ENCODE measurements at places on chromosomes 7 and 10. TPM values are rescaled to one million over a fixed set of nuclear protein-coding genes. Genes with fewer than 3 reads are reported as not detected.
A peak's percentile ranks its signal among the peaks of the same experiment; 100 is the strongest.

SORCS1 gene
- under 0.01 TPM for total RNA-seq

UPK3B gene
- total RNA-seq = under 0.01 TPM

VAX1 gene
- total RNA-seq = not detected

ITPRID1 gene
- total RNA-seq = not detected

MYL10 gene
- not detected for total RNA-seq

ZSCAN25 gene
- 10.2 TPM for total RNA-seq

DNA sequence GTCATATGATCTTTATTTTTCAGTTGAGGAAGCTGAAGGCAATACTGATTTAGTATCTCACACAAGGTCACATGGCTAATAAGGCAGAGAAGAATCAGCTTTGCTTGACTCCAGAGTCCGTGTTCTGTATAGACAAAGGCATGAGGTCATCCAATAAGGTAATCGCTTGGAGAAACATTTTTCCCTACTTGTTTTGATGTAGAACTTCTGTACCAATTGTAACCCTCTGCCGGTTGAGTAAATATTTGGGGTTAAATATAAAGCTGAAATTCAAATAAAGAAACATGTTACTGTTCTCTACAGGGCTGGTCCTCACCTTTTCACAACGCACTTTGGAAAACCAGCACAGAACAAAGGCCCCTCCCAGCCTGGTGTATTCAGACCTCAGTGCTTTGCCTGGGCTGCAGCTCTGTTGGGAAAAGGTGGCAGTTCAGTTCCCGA lies 83.0 kb upstream of the INSYN2A start:
- H3K36me3 ChIP-seq = no peaks in the 10 kb centered on the region
- no peaks in the 10 kb centered on the region for H3K4me1 ChIP-seq
- no peak overlapping the region for H3K4me3 ChIP-seq
- no peak for DNase-seq

DNA sequence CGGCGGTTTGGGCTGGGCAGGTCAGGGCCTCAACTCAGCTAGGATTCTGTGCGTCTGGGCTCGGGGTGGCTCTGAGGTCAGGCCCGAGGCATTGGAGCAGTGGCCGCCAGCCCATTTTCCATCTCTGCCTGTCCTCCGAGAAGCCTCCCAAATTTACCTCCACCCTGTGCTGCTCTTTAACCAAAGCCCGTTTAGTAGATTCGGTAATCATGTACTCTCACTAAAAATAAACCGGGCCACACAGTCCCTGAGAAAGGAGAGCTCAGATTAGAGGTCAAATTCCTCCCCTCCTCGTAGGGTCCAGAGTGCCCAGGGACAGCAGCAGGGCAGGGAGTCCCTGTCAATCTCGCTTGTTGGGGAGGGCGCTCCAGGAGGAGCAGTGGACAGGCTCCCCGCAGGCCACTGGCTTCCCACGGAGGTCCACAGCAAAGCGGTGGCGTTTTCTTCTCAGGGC lies 88.7 kb upstream of the CHST15 start:
- H3K4me1 ChIP-seq = no peaks in the 10 kb centered on the region
- no peak for DNase-seq
- no peaks in the 10 kb centered on the region for H3K27me3 ChIP-seq
- H3K4me3 ChIP-seq = no peak overlapping the region
- no peaks in the 10 kb centered on the region for H3K36me3 ChIP-seq

DNA sequence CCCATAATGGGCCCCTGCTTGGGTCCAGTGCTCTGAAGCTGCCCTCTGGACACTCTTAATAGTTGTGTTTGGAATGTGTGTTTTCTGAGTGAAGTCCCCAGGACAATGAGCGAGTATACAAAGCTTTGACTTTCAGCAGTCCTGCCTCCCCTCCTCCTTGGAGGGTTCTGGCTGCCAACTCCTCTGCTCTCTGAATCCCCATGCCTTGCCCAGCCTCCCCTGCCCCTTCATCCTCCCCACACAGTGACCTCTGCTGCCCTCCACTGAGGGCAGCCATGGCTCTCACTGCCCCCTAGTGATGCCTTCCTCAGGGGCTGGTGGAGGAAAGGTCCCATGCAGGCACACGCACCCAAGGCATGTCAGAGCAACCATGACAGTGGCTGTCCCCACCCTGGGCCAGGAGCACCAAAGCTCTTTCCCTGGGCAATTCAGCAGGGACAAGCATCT lies 40.9 kb downstream of the FRMPD2 start:
- H3K4me1 ChIP-seq = no peaks in the 10 kb centered on the region
- no peaks in the 10 kb centered on the region for H3K36me3 ChIP-seq

- DNase-seq = no peak
- H3K27me3 ChIP-seq = no peaks in the 10 kb centered on the region
These were observed 621 bp upstream of the FAM133B start for GRCh38 chr7:92590711-92591310.

DNA sequence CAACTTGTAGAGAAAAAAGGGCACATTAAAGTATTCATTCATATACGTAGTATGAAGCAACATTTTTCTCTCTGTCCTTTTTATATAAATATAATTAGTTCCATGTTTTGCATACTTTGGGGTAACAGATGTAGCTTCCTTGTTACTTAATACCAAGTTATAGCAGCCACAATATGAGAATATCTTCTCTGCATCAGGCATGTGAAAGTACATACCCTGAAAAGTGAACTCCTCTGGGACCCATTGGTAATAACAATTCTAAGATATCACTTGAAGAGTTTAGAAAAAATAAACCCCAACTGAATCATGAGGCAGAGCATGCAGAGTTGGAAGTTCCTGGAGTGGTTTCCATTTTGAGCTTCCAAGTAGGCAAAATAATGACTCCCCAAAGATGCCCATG lies 2.4 kb upstream of the CRPPA start:
- H3K27ac ChIP-seq = no peak overlapping the region
- peaks cover 7% of the 10 kb centered on the region for H3K4me1 ChIP-seq
- H3K4me3 ChIP-seq = no peak overlapping the region
- no peaks in the 10 kb centered on the region for H3K36me3 ChIP-seq
- no peak for DNase-seq

DNA sequence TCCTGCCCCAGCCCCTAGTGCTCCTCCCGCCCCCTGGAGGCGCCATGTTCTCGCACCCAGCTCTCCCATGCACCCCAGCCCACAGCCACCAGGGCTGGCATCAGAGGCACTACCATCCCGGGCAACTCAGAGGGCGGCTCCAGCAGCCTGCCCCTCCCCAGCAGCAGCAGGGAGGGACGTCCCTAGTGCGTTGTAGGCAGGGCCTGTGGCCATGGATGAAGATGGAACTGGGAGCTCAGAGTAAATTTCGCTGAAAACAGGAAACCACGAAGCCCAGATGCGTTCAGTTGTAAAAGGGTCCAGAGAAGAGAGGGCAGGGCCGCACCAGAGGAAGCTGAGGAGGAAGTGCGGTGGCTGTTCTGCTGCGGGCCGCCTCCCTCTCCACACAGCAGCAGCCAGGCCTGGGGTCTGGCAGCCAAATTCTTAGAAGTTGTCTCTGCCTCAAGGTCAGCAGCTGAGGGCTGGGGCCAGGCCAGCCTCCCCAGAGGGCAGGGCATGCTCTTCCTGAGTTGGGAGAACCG lies 24.6 kb downstream of the VSIR start:
- no peak overlapping the region for H3K4me3 ChIP-seq
- H3K36me3 ChIP-seq = no peaks in the 10 kb centered on the region
- no peaks in the 10 kb centered on the region for H3K27me3 ChIP-seq
- no peak overlapping the region for H3K27ac ChIP-seq

DNA sequence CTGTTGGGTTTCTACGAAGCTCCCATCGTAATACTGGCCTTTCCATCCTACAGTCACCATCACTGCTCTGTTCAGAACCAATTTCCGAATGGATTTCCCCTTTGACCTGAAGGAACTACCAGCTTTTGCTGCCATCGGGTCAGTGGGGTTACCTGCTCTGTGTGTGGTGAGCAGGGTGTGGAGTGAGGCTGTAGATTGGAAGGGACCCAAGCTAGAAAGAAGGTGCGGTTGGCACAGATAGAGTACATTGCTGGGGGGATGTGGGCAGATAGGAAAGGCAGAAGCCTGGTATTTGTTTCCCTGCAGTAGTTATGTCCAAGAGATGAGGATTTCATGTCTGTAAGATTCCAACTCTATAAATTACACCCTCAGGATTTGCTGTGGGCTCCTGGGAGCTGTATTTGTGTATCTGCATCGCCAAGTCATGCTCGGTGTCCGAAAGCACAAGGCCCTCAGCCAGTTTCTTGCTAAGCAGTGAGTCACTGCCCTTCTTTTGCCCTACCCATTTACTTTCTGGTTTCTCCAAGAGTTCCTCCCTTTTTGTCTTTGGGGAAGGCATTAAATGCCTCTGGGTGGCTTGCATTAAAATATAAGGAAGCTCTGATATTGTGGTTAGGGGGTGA lies 15.4 kb downstream of the CLCN1 start:
- no peaks in the 10 kb centered on the region for H3K36me3 ChIP-seq
- H3K4me1 ChIP-seq = peaks cover 7% of the 10 kb centered on the region
- H3K27me3 ChIP-seq = no peaks in the 10 kb centered on the region
- peak; percentile 97 for DNase-seq

Measured in fibroblast of lung (primary cell).